Fibroblast of skin of back (primary cell): ENCODE measurements at places on chromosomes 2 and 18.

GRCh38 chr2:222594679-222595078, 61.2 kb downstream of the FARSB start:
- peak; percentile 58 for DNase-seq

DNA sequence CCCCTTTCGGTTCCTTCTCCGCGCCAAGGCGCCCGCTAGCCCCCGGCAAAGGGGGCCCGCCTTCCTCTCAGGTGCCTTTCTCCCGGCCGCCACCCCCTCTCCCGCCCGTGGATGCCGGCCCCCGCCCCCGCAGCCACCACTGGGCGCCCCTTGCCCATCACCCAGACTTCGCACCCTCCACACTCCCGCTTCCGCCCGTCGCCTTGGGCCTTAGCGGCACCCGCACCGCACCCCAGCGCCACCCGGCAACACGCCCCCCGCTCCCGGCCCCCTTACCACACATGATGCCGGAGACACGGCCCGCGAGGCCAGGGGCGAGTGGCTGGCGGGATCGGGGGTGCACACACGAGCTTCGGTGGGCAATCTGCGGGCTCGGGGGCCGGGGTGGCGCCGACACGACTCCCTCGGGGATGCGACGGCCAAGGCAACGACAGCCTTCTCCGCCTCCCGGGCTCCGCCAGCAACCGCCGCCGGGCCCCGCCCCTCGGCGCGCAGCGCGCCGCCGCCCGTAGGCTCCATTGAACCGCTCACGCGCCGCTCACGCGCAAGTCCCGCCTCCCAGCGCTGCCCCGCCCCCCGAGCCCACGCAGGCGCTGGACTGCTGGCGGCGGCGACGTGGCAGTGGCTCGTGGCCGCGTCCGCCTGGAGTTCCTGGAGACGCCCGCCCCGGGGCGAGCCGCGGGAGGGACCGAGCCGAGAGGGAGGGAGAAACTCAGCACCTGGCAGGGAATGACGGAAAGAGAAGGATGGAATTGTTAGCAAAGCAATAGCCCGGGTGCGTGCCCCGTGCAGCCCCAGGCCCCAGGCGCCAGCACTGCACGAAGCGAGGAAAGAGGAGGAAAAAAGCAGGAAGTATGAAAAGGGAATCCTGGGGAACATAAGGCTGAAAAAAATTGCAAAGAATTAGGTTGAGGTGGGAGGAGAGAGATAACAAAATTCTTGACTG, at the start of gene GFPT1:
Gene GFPT1 (minus strand): TSS at position 439 of the 946 bp plus-strand sequence. CDS start 156 bp downstream, at position 283.
- peak; percentile 93 for DNase-seq

DNA sequence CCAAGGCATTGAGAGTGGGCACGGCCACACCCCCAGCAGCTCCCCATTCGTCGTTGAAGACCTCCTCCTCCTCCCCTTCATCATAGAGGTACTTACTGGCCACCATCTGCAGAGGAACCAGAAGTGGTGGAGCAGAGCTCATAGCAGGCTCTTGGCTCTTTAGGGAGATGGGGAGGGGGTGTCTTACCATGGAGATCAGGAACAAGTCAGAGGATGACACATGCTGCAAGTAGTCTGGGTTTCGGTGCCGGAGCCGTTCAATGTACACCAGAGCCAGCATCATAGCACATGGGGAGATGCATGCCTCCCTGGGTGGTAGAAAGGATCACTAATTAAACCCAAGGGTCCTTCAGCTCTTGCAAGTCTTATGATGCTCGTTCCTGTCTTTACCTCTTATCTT, 1.9 kb downstream of the CNPPD1 start:
- no peak for DNase-seq

GRCh38 chr2:159072795-159073194, 104.4 kb downstream of the TANC1 start:
- peak; percentile 58 for DNase-seq
